Large intestine (tissue), 12 donors: ENCODE measurements at places on chromosomes 16 and 17. TPM values are rescaled to one million over a fixed set of nuclear protein-coding genes. Genes with fewer than 3 reads are reported as not detected.

DNA sequence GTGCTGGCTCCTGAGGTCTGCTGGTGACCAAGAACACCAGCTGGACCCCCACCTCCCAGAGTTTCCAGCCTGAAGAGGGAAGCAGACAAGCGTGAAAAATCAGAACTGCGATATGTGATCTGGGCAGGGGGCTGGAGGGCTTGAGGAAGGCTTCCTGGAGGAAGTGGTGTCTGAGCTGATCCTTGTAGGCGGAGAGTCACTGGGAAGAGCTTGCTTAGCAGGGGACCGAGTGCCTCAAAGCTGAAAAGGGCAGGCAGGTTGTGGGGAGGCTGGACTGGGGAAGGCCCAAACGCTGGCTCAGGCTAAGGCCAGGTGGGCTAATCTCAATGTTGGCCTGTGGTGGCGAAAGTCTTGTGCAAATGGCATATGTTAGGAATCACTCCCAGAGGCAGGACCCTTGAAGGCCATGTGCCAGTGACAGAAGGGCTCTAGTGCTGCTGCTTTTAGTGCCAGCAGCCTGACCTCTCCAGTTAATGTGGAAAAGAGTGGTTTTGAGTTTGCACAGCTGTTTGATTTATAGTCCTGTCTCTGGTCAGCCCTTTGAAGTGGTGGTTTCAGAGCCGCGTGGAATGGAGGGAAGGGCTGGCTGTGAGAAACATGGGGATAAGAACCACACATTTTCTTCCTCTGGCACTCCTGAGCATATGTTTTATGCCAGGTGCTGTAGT lies 85.3 kb upstream of the LGALS9 start:
- no peak for DNase-seq

- DNase-seq: no peak
These were observed 3.7 kb upstream of the SRCIN1 start for GRCh38 chr17:38609280-38610031.

DNA sequence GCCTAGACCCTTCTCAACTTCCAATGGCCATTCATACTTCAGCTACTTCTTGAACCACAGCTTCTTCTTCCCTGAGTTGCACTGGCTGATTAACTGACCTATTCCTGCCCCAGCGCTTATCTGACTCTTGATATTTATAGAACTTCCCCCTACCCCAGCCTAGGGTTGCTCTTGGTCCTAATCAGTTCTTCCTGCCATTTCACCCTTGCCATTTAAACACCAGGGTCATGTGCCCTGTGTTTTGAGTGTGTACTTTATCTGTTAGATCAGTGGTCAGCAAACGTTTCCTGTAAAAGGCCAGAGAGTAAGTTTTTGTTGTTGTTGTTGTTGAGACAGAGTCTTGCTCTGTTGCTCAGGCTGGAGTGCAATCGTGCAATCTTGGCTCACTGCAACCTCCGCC lies 82.4 kb upstream of the COX10 start:
- no peak for DNase-seq

GRCh38 chr16:57611181-57611580 lies 17.2 kb upstream of the ADGRG1 start:
- DNase-seq: no peak

DNA sequence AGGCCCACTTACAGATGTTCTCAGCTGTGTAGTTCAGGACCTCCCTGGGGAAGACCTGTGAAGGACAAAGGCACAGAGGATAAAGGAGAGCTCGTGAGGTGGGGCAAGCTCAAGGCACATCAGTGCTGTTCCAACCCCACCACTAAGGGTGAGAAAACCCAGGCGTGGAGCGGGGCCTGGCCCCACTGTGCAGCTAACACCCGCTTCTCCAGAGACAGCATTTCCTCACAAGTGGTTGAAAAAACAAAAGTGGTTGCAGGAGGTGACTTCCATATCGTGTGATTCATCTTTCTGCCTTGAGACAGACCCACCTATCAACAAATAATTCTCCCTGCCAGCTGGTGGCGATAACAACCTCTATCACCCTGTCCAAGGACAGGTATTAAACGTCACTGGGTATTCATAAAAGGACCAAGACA lies 30.0 kb downstream of the SNN start:
- DNase-seq: no peak

The PYY gene
- 36.2 TPM for polyA plus RNA-seq

The PRSS53 gene
- 1.8 TPM for polyA plus RNA-seq

The FBXW10 gene
- polyA plus RNA-seq: 1.1 TPM
